Cardiac atrium fibroblast (primary cell): ENCODE measurements at places on chromosomes 6 and 20. TPM values are rescaled to one million over a fixed set of nuclear protein-coding genes. Genes with fewer than 3 reads are reported as not detected.

The PERP gene
- total RNA-seq, result 12.8 and 25.3 TPM in 2 replicates

The NFYA gene
- 7.6 and 8.7 TPM in 2 replicates for total RNA-seq

The ALDH8A1 gene
- total RNA-seq, result 0.16 TPM in 1 of 2 replicates, not detected in the other

The NRSN1 gene
- total RNA-seq, result not detected in 2 replicates

The SEMG1 gene
- not detected in 2 replicates for total RNA-seq

The BPIFA1 gene
- not detected in 2 replicates for total RNA-seq

The LST1 gene
- 1.8 TPM in 1 of 2 replicates, not detected in the other for total RNA-seq

The MBOAT1 gene
- total RNA-seq, result 0.36 and 0.49 TPM in 2 replicates

The OGFRL1 gene
- 25.6 and 30.3 TPM in 2 replicates for total RNA-seq

The VSTM2L gene
- total RNA-seq, result 1.8 and 3.2 TPM in 2 replicates

The MUCL3 gene
- not detected in 2 replicates for total RNA-seq

The C6orf62 gene
- 89.9 and 116 TPM in 2 replicates for total RNA-seq
